NCI-H1417 (cell line): ENCODE measurements at places on chromosomes 13 and 19.

- DNase-seq: no peak
Measured at GRCh38 chr19:8336660-8337059, 6.4 kb downstream of the KANK3 start.

- DNase-seq: no peak
Measured at GRCh38 chr19:52336791-52337381, 843 bp downstream of the ZNF610 start.

DNA sequence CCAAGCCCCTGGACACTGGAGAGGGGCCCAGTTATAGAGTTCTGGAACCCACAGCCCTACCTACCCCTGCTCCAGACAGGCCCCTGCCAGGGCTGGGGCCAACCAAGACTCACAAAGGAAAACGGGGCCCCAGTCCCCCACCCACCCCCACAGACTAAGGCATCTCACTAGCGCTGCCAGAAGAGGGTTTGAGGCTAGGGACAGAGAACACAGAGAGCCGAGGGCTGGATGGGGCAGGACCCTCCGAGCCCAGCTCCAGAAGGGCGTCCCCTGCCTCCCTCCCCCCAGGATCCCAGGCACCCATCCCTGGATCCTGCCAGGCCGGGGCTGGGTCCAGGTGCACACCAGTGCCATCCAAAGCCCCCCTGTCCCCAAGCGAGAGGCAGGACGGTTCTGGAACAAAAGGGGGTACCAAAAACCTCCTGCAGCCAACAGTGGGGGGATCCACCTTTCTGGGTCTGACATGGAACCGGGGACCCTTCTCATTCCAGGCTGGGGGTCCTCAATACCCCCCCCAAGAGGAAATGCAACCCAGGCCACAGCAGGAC lies 4.4 kb upstream of the REXO1 start:
- DNase-seq: no peak

GRCh38 chr19:51970718-51971117 lies 15.9 kb downstream of the ZNF350 start:
- DNase-seq: no peak

- peak; percentile 2 for DNase-seq
Measured at GRCh38 chr19:23996549-23996948, 81.9 kb downstream of the ZNF726 start.

GRCh38 chr19:16328824-16329482 lies 4.3 kb downstream of the KLF2 start:
- no peak for DNase-seq

GRCh38 chr13:107585469-107586180 lies 629.7 kb downstream of the LIG4 start:
- peak; percentile 57 for DNase-seq

DNA sequence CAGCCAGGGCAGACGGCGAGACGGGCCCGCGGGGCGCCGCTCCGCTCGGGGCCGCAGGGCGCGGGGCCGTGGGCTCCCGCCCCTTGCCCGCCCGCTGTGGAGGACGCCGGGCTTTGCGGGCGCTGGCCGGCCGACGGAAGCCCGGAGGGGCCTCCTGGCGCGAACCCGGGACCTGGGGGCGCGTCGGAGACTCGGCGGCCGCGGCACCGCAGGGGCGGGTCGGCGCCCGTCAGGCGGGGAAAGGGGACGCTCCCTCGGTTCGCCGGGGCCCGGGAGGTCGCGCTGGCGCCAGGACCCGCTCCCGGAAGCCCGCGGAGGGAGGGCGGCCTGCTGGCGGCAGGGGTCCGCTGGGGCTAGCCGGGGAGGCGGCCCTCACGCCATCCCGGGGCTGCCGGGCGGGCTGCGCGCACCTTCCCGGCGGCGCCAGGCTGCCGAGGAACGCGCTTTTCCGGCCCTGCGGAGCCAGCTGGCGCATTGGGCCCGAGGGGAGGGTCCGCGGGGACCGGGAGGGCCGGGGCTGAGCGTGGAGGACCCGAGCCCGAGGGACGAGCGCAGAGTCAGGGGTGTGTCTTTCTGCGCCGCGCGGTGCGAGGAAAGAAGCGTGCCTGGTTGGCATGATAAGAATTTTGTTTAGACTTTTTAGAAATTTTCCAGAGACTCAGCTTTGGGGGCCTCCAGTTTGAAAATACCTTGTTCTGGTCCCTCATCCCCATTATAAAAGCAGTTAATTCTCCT lies 511 bp downstream of the GARRE1 start:
- DNase-seq: peak; percentile 76

- no peak for DNase-seq
Measured at GRCh38 chr13:35930665-35931631, 200.2 kb downstream of the DCLK1 start.

- DNase-seq: no peak
Measured at GRCh38 chr13:21059641-21060337, 1.6 kb downstream of the LATS2 start.

DNA sequence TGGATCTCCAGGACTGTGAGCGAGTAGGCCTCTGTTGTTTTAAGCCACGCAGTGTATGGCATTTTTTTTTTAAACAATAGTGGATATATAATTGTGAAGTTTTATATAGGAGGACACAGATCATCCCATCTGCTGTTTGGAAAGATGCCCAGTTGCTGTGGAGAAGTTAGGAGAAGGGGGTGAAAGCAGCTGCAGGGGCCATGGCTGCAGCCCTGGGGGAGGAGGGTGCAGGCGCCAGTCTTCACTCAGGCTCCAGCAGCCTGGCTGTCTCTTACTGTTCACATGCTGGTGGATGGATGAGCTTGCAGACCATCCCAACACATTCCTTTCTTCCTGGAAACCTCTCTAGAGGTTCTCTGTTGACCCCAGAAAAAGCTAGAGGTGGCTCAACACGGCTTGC lies 242.3 kb downstream of the TEX29 start:
- DNase-seq: peak; percentile 25

- DNase-seq: no peak
Measured at GRCh38 chr13:57045826-57046546, 94.7 kb upstream of the PRR20A start.

- DNase-seq: peak; percentile 29
Measured at GRCh38 chr13:110116072-110116487, 190.9 kb downstream of the COL4A1 start.

DNA sequence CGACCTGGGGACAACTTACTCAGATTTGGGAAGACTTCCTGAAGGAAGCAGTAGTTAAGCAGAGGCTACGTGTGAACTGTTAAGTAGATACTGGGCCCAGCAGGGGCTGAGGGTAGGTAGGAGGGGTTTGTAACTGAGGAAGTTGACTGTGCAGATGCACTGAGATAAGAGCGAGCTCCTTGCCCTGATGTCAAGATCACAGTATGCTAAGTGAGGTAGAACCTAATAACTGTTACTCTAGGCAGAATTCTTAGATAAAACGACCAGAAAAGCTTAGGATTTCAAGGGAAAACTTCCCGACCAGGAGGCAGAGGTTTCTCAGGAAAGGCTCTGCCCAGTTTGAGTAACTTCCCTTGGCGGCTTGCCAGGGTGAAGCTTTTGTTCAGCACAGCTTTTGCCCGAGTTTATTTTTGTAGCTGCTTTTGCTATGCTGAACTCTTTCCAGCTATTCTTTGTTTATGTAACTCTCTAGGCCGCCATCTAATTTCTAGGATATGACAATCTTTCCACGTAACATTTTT lies 632.1 kb downstream of the DIAPH3 start:
- DNase-seq: peak; percentile 8

GRCh38 chr13:44622261-44622660 lies 46.1 kb upstream of the TSC22D1 start:
- DNase-seq: no peak

DNA sequence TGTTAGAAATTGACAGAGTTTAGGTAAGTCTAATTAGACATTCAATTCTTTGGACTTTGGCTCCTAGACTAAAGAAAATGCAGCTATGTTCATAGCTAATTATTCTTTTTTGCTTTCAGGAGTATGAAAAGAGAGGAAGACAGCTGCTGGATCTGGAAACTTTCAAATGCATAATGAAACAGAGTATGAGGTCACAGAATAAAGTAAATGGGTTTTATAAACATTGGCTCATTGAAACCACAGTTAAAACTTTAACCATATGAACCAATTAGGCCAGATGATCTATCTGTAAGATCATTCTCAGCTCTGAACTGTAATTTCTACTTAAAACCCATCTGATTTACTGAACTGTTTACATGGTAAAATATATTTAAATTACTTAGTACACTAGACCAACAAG lies 82.7 kb downstream of the TEX26 start:
- no peak for DNase-seq

DNA sequence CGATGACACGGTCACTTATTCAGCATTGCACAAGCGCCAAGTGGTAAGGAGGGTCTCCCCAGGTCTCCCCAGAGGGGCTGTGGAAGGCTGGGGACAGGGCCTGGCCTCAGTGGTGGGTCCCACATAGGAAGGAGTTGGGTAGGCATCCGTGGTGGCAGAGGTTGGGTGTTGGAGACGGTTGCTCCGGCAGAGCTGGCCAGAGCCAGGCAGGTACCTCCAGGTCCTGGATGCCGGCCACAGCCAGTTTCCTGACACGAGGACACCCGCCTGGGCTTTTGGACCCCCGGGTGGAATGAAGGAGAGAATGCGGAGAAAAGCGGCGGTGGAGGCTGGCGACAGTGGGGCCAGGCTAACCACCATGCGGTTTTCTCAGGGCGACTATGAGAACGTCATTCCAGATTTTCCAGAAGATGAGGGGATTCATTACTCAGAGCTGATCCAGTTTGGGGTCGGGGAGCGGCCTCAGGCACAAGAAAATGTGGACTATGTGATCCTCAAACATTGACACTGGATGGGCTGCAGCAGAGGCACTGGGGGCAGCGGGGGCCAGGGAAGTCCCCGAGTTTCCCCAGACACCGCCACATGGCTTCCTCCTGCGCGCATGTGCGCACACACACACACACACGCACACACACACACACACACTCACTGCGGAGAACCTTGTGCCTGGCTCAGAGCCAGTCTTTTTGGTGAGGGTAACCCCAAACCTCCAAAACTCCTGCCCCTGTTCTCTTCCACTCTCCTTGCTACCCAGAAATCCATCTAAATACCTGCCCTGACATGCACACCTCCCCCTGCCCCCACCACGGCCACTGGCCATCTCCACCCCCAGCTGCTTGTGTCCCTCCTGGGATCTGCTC lies 1.3 kb upstream of the FFAR1 start:
- no peak for DNase-seq

DNA sequence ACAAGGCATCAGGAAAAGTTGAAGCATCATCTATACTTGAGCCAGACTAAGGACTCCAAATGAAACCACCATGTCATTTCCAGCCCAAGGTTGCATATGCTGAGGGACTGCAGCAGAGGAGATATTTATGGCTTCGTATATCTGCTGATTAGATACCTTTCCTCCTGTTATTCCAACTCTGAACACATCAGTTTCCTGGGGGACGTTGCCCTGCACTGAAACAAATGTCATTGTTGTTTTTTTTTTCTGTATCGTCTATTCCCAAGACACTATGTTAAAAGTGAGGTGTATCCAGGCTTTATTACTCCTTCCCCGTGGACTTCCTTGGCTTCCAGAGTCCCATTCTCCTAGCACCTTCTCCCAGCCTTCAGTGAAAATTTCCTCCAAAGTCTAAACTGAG lies at the start of gene OR7A17:
Gene OR7A17 (minus strand): TSS at position 101 of the 400 bp plus-strand sequence. CDS start 4,777 bp downstream, outside the sequence.
- DNase-seq: no peak

DNA sequence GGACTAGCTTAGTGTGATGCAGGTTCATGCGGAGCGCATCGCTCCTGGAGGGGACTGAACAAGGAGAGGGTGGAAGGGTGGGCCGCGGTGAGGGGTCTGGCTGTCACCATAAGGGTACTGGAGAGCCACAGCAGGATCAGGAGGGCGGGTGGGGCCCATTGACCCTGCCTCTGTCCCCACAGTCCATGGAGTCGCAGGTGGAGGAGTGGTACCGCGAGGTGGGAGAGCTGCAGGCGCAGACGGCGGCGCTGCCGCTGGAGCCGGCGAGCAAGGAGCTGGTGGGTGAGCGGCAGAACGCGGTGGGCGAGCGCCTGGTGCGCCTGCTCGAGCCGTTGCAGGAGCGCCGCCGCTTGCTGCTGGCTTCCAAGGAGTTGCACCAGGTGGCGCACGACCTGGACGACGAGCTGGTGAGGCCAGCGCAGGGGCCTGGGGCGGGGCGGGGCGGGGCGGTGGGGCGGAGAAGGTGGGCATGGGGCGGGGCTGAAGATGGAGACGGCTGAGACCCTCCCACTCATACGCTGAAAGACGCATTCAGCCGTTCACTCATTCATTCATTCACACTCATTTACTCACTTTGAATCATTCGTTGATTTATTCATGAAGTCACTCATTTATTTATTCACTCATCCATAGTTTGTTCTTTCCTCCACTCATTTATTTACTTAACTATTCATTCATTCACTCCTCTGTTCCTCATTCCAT lies 27.5 kb upstream of the SHKBP1 start:
- peak; percentile 33 for DNase-seq

DNA sequence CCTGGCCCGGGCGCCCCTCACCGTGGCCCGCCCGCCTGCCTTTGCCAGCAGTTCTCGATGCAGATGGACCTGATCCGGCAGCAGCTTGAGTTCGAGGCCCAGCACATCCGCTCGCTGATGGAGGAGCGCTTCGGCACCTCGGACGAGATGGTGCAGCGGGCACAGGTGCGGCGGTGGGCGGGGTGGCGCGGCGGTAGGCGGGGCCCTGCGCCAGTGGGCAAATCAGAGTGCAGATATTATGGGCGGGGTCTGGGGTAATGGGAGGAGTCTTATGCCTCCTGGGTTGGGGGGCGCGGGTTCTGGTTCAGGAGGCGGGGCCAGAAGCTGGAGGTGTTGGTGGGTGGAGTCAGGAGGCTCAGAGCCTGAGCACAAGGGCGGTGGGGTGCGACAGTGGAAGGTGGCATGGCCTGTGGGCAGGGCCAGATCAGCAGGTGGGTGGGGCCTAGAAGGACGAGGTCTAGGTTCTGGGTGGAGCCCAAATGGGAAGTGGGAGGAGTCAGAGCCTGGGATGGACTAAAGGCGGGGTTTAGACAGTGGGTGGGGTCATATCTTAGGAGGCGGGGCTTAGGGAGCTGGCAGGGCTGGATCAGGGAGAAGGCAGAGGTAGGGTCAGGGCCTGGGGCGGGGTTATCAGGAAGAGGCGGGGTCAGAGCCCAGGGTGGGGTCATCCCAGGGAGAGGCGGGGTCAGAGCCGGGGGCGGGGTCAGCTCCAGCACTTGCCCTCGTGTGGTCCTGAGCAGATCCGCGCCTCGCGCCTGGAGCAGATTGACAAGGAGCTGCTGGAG lies 5.6 kb downstream of the APC2 start:
- peak; percentile 66 for DNase-seq

DNA sequence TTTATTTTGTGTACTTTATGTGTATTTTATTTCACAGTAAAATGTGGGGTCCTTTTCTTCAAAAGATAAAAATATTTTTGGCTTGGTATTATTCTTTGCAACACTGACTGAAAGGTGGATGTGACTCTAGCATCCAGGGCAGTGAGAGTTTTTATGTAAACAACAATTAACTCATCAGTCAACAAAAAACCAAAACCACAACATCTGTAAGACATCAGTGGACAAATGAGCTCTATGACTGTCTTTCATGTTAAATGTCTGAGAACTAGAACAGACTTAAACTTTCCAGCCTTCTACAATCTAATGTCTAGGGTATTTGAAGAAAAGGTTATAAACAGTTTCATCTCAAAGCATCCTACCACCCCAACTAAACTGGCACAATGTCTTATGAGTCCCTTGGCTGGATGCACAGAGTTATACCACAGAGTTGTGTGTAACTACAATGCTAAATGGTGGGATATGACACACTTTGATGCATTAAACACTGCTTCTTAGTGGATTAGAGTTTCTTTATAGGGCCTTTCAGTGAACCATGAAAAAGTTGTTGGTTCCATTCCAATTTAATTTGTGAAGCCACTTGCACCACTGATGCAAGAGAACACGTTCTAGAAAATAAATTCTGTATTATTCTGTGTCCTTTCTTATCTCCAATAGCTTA lies 544.2 kb upstream of the KLF12 start:
- no peak for DNase-seq

- no peak for DNase-seq
Measured at GRCh38 chr19:17419154-17419620, 660 bp upstream of the MVB12A start.

- DNase-seq: no peak
Measured at GRCh38 chr13:30148786-30149185, 158.6 kb downstream of the KATNAL1 start.
